ENCODE measurements at places on chromosomes 16 and 17. TPM values are rescaled to one million over a fixed set of nuclear protein-coding genes. Genes with fewer than 3 reads are reported as not detected.

The GPR179 gene
- polyA plus RNA-seq: 0.05 TPM

The SLC9A5 gene
- 2.6 TPM for polyA plus RNA-seq

The WDR90 gene
- polyA plus RNA-seq: 76.2 TPM

The ZDHHC1 gene
- 11.3 TPM for polyA plus RNA-seq

The CHST5 gene
- polyA plus RNA-seq: 0.66 TPM

The ITGAX gene
- 0.53 TPM for polyA plus RNA-seq

The PRAC1 gene
- not detected for polyA plus RNA-seq

The SEPTIN1 gene
- polyA plus RNA-seq: 2.5 TPM

The PLD6 gene
- polyA plus RNA-seq: 3.4 TPM

The WSCD1 gene
- 14.6 TPM for polyA plus RNA-seq
